Cerebellar nuclear complex (tissue), 1 donor: ENCODE measurements at places on chromosomes 16 and 17.

GRCh38 chr17:83179811-83180210, 100.4 kb downstream of the METRNL start:
- DNase-seq, result no peak

DNA sequence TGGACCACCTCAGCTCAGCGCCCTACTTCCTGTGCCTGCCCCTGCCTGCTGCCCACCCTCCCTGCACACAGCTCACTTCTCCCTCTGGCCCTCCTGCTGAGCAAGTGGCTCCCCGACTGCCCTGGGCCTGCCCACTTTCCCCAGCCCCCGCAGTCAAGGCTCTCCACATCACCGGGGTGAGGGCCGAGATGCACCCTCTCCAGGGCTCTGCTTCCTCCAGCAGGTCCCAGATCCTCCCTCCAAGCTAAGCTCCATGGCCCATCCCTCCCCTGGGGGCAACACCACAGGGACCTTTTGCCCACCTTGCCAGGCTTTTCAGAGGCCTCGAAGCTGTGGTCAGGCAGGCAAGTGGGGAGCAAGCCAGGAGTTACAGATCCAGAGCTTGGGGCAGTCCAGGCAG, 820.2 kb downstream of the KCNJ18 start:
- no peak for DNase-seq

- DNase-seq, result no peak
Measured at GRCh38 chr16:31200821-31201568, 1.6 kb downstream of the PYCARD start.

DNA sequence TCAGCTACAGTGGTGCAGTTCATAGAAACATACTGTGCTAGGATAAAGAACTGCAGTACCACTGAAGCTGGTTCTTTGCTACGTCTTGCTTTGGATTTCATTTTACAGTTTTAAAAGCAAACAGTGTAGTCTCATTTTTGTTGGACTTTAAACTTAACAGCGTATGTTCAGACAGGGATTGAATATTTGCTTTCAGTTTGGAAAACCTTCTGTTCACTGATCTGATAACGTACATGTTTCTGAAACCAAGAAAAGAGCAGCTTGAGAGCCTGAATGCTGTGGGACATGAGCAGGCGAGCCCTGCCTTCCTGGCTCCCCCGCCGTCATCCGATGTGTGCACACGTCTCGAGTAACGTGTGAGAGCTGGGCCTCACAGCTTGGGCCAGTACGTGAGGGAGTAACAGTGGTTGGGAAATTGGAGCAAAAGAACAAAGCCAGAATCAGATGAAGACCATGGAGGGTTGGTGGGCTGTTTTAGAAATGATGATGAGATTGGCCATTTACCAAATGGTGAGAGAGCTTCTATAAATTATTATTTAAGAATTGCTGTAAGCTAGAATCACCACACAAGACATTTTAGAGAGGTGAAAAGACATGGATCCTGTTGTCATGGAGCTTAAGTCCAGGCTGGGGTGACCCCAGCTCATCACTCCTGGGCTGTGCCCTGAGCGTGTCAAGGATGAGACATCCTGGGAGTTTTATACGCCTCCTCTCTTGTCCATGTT, 20.8 kb upstream of the CLEC18C start:
- DNase-seq, result no peak

DNA sequence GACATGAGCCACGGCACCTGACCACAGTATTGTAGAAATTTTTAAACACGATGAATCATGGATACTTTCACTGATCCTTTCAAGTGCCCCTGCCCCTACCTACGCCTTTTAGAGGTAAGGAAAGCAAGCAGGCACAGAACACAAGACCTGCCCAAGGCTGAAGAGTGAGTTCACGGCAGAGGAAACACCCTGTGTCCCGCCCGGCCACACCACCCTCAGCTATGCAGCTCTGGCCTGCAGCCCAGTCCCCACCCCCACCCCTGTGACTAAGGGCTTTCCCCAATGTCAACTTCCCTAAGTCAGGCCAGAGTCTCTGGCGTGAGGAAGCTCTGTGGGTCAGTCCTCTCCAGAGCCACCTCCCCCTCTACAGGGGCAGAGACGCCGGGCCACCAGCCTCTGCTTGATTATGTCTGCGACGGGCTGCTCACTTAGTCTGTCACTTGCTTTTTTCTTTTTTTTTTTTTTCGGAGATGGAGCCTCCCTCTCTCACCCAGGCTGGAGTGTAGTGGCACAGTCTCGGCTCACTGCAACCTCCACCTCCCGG, 8.4 kb downstream of the SLC16A5 start:
- no peak for DNase-seq

DNA sequence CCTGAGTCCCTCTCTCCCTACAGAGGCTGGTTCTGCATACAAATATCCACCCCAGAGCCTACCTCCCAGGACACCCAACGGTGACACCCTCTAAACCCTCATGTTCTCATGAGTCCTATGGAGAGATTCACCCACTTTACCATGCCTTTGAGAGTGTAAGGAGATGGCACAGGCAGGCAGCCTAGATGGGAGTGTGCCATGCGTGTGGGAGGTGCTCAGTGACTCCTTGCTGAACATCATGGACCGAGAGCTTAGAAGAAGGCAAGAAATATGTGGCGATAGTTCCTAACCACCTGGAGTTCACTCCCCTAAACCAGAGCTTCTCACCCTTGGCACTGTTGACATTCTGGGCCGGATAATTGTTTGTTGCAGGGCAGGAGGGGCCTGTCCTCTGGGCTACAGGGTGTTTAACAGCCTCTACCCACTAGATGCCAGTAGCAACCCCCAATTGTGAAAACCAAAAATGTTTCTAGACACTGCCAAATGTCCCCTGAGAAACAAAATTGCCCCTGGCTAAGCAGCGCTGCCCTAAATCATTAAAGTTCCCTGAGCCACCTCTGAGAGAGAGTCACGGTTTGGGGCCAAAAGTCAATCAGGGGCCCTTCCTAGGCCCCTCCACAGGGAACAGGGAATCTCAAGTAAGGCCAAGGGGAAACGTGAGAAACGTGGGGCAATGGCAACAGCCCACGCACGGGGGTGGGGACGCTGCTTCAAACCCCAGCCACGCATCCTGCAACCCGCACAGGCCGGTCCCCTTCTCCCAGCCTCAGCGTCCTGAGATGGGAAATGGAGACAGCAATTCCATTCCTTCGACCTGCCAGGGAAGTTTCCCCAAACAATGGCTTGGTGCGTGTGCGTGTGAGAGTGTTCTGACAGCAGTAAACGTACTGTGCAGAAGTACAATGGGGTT, 66.8 kb downstream of the C16orf78 start:
- DNase-seq, result no peak

DNA sequence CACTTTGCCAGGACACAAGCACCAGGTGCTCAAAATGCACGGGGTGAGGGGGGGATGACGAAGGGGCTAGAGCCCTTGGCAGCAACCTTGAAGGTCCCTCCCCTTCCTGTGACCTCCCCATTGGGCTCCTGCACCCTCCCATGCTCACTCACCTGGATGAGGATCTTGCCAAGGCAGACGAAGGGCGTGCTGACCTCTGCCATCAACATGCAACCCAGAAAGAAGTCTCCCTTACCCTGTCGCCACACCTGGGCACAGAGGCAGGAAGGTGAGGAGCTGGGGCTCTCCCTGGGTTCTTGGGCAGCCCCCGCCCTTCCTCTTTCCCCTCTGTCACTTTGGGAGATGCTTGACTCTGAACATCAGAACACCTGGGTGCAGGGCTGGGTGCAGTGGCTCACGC, 2.6 kb downstream of the C16orf92 start:
- no peak for DNase-seq
